ENCODE measurements at places on chromosomes 2 and 18. TPM values are rescaled to one million over a fixed set of nuclear protein-coding genes. Genes with fewer than 3 reads are reported as not detected.

The NT5DC4 gene
- not detected for total RNA-seq

The LRRTM4 gene
- total RNA-seq = not detected

The SP3 gene
- total RNA-seq = 114 TPM

The EFEMP1 gene
- total RNA-seq = 0.95 TPM

DNA sequence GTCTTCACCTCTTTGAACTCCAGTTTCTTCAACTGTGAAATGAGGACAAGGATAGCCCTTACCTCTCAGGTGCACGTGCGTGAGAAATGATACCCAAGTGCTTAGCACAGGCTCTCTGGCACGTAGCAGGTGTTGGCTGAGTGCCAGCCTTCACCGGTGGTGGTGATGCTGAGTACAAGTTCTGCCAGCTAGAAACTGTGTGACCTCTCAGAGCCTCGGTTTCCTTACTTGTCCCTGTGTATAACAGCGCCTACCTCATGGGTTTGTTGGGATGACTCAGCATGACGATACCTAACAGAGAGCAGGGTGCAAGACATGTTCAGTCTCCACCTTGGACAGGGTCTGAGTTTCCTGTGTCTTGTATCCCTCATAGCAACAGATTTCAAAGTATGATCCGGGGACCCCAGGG, 205.1 kb downstream of the TNS1 start:
- DNase-seq = no peak

DNA sequence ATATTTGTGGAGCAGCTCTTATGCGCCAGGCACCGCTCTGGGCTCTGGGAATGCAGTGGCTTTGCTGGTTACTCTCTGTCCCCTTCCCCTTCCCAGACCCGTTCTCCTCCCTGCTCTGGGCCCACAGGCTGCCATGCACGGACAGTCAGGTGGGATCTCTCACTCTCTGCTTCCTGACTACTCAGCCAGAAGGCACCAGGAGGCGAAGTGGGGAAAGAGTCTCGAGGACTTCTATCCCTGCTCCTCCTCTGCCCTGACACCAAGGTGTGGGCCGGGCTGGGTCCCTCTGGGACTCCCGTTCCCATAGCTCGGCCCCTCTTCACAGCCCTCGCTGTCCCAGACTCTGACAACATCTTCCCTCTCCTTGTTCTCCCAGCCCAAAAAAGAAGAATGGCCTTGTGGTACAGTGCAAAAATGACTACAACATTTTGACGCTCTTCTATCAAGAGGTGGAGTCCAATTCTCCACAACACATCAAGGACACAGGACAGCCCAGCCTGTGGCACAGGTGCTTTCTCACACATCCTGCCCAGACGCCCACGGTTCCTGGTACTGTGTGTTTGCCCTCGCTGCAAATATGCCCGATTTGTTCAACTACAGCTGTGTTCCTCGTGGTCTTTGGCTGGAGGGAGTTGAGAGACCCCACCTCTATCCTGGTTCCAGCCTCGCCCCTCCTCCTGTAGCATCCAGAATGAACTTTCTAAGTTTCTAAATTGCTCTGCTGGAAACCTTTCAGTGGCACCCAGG, 14.0 kb upstream of the DUSP2 start:
- DNase-seq = peak; percentile 43

DNA sequence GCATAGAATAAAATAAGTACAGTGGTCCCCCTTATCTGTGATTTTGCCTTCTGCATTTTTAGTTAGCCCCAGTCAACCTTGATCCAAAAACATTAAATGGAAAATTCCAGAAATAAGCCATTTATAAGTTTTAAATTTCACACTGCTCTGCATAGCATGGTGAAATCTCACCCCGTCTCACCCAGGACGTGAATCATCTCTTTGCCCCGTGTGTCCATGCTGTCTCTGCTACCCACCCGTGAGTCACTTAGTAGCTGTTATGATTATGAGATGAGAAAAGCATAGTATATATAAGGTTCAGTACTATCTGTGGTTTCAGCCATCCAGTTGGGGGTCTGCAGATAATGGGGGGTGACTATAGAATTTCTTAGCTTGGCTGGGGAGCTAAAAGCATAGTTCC, 67.3 kb downstream of the RHBDD1 start:
- no peak for DNase-seq

DNA sequence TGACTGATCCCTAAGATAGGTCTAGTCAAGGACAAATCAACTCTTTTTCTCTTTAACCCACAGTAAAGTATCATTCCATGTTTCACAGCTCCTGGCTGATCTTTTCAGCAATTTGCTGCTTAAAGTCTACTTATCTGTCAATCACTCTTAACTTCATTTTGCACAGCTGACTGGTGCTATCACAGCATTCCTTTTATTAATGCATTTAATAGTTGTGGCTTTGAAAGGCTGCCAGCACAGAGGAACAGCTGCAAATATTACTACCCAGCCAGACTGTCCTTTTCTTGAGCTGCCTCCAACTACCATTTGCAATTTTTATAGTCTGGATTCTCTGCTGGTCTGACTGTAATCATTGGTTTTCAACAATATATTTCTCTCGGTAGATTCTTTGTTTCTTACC, 303.5 kb downstream of the STK39 start:
- no peak for DNase-seq

DNA sequence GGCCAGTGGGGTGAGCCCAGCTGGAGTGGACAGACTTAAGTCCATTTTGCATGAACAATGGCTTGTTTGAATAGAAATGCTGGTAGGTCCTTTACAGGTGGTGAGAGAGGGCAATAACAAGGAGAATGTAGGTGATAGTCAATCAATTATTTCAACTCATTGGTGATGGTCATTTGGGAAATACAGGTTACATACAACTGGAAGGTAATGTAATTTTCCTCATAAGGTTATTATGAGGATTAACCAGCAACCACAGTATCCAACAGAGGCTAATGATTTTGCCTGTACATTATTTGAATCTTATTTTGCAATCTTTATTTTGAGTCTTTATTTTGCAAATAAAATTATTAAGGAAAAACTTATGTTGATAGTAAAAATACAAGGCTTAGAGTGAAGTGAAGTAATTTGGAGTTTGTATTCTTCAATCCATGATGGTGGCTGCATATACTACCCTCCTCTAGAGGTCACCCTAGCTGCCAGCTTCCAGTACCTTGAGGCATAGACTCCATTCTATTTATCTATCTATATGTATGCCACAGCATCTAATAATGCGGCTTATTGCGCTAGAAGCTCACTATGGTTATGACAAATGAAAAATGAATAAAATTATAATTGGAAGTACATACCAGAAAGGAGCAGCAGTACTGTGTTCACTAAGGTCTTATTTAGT, 20.5 kb upstream of the HNMT start:
- no peak for DNase-seq

DNA sequence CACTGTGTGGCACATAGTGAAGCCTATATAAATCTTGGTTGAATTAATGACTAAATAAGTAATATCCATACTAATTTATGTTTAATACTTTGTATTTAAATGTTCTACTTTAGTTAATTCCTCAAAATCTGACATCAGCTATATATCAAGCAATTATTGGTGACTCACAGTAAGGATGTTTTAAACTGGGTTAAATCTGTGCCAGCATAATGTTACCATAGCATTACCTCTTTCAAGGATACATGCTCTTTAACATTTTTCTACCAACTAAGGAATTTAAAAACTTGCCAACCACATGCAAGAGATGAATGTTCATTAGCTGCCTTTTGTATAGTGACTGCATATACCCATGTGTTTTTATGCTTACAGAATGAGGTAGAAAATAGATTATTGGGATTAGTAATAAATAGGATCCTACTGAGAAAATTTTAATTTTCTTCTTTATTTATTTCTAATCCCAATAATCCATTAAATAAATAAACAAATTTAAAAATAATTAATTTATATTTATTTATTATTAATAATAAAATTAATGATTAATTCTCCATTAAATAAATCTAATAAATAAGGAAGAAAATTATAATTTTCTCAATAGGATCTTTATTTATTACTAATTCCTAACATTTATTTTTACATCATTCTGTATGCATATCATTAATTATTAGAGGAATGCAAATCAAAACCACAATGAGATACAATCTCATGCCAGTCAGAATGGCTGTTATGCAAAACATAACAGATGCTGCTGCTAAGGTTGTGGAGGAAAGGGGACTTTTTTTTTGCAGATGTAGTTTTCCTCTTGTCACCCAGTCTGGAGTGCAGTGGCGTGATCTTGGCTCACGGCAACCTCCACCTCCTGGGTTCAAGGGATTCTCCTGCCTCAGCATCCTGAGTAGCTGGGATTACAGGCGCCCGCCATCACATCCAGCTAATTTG, 410.7 kb upstream of the DSEL start:
- DNase-seq = no peak

GRCh38 chr2:8352296-8352695, 329.6 kb upstream of the ID2 start:
- no peak for DNase-seq

GRCh38 chr2:231890896-231891513, 35.2 kb downstream of the NPPC start:
- no peak for DNase-seq

DNA sequence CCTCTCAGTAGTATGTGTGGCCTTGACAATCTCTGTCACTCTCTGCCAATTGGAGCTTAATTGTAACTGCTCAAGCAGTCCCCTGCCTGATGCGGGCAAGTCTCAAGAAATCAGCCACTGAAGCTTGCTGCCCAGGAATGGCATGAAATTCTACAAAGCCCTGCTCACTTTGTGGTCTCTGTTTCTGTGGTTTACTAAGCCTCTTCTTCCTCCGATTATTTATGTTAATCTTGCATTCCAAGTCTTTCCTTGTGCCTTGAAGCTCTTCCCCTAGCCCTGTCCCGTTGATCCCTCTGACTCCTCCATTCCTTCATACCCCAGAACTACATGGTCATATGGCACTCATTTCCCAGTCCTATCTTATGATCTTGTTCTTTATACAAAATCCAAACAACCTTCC, 489.3 kb upstream of the CHST9 start:
- no peak for DNase-seq

GRCh38 chr2:120850551-120850950, 114.9 kb downstream of the GLI2 start:
- no peak for DNase-seq

DNA sequence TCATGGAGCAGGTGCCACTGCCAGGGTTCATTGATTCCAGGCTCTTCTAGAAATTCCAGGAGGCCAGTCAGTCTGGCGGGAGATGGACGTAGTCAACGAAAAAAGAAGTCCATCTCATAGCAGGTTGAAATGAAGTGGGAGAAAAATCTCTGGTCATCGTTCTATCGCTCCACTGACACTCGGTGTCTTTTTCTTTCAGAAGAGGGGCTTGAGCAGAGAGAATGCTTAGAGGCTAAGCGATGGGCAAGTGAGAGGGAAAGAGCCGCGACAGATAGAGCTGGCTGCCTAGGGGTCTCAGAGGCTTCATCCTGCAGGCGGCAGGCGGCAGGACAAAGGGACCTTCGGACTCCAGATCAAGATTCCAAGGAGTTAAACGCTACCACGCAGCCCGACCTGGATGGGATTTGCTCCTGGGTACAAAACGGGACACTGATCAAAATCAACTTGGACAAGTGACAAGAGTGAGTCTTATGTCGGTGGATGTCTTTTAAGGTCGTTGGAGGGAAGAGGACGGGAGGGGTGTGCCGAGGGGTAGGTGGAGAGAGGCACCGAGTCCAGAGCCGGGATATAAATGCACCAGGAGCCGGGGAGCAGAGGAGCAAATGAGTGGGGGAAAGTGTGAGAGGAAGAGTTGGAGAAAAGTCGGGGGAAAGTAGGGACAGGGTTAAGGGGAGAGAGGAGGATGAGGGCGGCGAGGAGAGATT, 677 bp upstream of the TMEM178A start:
- DNase-seq = no peak

DNA sequence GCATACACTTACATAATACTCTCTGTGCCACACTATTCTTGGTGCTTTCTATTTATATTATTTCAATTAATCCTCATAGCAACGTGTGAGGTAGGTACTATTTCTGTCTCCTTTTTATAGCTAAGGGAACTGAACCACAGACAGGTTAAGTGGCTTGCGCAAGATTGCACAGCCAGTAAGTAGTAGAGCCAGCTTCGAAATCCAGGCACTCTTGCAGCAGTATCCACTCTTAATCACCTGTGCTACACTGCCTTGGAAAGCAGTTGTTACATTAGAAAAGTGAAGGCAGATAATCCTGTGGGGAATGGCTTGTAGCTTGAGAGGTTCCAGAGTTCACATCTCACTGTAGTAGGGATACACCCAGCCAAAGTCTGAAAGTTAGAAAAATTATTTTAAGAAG, 198.3 kb downstream of the LDLRAD4 start:
- DNase-seq = no peak

Measured in T-cell (primary cell).